Keratinocyte (primary cell): ENCODE measurements at places on chromosomes 11 and 22.
A peak's percentile ranks its signal among the peaks of the same experiment; 100 is the strongest.

- DNase-seq: no peak
Observed at GRCh38 chr11:78132475-78132874, 7.0 kb downstream of the ALG8 start.

GRCh38 chr11:81359476-81359875 lies 1374.2 kb downstream of the FAM181B start:
- no peak for DNase-seq

DNA sequence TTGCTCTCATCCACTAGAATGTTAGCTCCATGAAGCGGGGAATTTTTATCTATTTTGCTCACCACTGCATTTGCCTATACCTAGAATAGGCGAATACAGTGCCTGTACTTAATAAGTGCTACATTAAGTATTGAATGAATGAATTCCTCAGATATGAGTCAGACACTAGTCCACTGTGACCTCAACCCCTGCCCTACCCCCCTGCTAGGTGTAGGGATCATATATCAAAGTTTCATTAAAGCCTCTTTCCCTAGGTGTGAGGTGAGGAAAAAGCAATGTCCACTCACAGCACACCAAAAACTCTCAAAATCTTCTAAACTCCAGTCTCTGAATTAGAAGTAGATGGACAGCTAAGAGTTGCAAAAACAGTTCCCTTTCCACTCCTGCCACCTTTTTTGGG lies 9.8 kb upstream of the PSMA1 start:
- no peak for DNase-seq

- peak; percentile 58 for DNase-seq
Observed at GRCh38 chr11:111939836-111940604, 2.9 kb downstream of the DIXDC1 start.

- no peak for DNase-seq
Observed at GRCh38 chr11:849951-850774, 7.5 kb downstream of the TSPAN4 start.

- no peak for DNase-seq
Observed at GRCh38 chr11:41522899-41523672, 63.6 kb upstream of the LRRC4C start.

DNA sequence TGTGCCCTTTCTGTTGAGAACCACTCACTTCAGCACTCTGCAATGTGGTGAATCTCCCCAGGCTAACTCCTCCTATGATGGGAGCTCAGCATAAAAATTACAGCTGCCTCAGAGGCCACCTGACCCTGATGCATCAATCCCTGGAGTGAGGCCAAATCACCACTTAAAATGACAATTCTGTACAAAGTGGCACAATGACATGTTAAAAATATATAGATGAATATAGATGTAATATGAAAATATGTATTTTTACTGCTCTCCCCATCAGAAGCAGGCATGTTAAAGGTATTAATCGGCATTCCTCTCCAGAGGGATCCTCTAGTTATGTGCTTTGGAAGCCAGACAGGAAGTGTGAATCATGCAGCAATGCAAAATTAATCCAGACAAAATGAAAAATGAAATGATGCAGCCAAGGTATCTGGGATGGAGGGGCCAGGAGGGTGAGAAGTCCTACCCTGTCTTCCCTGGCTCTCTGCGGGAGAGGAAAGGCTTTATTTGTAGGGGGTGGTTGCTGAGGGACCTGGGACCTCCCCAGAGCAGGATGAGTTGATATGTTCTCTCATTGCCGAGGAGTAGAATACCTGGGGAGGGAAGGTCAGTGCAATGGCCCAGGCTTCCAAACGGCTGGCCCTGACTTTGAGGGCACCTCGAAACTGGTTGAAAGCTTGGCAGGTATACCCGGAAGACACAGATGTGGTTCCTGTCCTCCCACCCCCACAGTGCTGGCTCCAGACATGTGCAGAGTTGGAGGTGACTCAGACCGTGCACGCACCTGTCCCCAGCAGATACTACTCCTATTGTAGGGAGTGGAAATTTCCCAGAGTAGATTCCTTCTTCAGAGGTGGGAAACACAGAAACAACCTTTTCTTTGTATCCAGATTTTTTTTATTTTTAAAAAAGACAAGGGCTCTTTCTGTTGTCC lies 347.9 kb upstream of the NCAM1 start:
- DNase-seq: peak; percentile 42

- no peak for DNase-seq
Observed at GRCh38 chr22:45446216-45446615, 32.7 kb downstream of the RIBC2 start.

DNA sequence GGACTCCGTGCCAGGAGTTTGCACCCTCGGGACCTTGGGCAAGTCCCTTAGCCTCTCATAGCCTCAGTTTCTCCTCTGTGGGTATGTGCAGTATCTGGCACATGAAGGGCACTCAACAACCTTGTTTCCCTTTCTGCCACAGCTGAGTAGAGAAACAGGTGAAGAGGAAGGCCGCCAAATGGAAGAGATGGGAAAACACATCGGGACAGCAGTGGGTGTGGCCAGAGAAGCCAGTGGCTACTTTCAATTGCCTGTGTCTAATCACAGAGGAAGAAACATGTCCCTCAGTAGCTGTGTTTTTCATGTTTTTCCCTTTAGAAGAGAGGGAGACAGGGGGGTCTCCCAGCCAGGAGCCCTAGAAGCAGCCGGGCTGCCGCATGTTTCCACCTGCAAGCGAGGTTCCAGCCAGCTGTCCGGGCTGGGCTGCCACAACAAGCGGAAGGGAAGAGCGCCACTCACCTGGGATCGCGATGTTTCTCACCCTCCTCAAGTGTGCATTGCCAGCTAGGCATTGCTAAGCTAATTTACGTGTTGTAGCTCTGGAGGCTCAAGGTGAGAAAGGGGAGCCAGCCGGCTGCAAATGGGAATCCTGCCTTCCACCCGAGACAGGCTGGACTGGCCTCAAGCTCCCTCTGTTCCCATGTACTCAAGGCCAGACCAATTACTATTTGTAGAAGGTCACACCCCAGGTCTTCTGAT lies 16.7 kb downstream of the ASPHD2 start:
- DNase-seq: no peak

DNA sequence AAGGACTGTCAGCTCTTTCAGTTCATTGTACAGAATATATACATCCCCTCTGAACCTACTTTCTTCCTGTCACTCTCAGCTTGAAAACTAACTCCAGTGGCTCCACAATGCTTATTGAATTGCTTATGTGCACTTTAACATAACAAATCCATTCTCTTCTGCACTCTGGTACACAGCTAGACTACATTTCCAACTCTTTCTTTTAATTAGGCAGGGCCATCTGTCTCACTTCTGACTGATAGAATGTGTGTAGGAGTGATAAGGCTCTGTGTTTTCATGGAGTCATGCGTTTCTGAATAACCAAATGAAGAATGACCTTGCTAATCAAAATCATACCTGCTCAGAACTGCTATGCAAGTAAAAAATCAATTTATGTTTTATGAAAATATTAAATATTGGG lies 278.5 kb upstream of the CCDC179 start:
- DNase-seq: no peak

DNA sequence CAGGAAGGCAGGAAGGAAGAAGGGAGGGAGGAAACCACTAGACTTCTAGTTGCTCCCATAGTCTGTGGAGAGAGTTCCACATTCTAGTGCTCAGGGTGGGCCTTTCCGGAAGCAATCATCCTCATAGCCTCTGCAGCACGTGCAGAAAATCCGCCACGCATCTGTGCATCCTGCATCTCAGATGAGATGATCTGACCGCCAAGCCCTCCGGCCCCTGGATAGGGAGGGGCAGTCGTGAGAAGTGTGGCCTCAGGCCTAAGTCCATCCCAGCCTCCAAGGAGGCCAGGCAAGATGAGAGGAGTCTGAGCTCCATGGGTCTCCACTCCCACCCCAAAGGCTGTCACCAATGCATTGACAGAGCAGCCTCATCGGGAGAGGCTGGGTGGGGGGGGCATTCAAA lies 30.4 kb upstream of the IGSF9B start:
- DNase-seq: no peak

DNA sequence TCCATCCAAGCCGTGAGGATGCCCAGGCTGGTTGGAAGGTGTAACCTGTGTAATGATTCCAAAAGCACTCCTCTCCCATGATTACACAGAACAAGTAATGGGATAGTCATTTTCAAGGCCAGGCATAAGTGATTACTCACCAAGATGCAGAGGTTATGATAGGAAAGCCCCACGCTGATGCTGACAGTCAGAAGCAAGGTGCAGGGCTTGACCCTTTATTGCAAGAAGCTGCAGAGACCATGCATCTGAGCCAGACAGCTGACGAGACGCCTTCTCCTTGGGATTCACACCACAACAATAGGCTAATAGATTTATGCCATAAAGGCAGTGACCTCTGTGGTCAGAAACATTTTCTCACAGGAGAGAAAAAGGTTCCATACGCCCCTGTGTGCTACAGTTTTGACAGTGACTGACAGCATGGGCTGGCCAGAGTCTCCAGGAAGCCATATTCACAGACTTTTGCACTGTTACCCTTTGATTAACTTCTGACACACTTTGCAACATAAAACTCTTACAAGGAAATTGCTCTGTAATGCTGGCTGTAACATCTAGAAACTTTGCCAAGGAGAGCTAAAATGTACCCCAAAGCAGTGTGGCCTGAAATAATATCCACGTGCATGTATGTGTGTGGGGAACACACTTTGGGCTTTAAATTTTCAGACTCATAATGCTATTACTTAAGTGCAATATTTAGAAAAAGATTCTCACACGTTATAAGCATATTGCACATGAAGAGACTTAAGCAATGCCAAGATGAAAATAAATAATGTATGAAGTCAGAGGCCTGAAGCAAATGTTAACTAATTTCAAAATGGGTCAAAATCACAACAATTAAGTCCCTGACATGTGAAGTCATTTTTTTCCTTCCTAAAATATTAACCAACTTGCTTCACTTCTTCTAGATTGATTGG lies 1079.0 kb upstream of the TENM4 start:
- no peak for DNase-seq

GRCh38 chr11:125123194-125123946 lies 11.9 kb upstream of the TMEM218 start:
- no peak for DNase-seq

DNA sequence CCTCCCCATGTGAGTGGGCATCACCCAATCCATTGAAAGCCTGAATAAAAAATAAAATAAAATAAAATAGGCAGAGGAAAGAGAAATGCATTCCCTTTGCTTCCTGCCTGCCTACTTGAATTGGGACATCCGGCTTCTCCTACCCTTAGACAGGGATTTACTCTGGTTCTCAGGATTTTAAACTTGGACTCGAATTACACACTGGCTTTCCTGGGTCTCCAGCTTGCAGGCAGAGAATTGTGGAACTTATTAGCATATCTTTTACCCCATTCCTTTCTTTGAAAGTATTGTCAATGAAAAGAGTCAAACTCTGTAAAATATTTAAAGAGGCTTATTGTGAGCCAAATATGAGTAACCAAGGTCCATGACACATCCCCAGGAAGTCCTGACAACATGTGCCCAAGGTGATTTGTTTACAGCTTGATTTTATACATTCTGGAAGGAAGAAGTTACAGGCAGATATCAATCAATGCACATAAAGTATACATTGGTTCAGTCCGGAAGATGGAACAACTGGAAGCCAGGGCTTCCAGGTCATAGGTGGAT lies 78.4 kb upstream of the CCDC90B start:
- no peak for DNase-seq

DNA sequence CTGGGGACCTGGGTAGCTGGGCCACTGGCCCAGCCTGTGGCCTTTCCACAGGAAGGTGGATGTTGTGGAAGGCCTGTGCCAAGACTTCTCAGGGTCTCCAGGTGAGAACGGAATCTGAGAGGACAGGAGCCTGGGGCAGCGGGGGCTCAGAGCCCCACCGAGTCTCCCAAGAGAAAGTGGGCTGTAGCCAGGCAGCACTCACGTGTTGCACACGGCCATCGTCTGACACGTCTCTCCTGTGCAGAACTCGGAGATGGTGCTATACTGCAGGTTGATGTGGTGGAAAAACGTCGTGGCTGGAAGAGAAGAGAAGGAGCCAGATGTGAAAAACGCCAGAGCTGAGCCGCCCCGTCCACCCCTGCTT lies 6.4 kb downstream of the MOB2 start:
- DNase-seq: no peak

GRCh38 chr11:1082728-1083620 lies 8.3 kb downstream of the MUC2 start:
- DNase-seq: no peak

- peak; percentile 84 for DNase-seq
Observed at GRCh38 chr11:64854534-64855502, 10.4 kb upstream of the CDC42BPG start.

- DNase-seq: no peak
Observed at GRCh38 chr11:117199053-117199915, at the start of gene TAGLN. TSS of gene TAGLN (plus strand) at chr11:117199370. CDS start at chr11:117203014, 3,644 bp downstream.

GRCh38 chr11:74070723-74071492 lies 62.0 kb upstream of the UCP3 start:
- DNase-seq: no peak

DNA sequence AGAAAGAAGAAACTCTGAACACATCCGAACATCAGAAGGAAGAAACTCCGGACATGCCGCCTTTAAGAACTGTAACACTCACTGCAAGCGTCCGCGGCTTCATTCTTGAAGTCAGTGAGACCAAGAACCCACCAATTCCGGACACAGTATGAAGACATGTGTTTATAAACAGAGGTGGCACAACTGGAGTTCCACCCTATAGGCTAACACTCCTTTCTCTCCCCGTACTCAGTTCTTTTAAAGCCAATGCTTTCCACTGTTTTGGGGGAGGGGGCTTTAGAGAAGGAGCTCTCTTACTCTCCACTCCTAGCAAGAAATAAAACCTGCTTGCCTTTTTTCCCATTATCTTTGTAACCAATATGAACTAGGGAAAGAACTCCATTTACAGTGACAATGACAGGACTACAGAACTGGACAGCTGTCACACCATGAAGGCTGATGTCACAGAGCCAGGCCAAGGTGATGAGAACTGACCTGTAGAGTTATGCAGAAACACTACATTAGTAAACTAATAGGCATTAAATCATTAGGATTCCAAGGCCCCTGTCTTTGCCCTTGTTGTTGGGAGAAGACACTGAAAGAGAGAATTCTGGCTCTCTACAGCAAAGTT lies 733 bp downstream of the TRIM5 start:
- DNase-seq: no peak

DNA sequence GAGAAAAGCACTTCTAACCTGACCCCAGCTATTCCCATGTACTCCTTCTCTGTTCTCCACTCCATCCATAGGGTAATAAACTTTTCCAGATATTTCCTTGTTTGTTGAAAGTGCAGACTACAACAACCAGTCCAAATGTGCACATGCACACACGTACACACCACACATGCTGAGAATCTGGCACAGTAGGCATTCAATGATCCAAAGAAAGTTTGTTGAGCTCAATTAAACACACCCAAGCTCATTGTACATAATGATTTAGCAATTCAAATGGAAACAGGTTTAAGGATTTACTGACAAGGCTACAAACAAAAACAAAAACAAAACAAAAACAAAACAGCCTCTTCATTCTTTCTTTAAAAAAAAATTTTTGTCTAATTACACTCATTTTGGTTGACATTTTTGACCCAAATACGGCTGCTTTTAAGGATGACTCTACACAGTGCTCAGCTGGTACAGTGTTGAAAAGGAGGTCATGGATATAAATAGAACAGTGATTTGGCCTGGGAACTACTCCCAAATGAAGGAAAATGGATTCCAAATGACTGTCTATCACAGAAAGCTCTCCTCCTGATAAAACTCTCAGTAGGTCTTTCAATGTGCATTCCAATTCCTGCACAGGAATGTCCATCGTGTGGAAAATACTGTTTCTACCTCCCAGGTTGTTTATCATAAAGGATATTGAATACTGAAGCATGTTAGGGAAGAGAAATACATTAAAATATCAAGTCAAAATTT lies 232.2 kb downstream of the GUCY1A2 start:
- no peak for DNase-seq

- no peak for DNase-seq
Observed at GRCh38 chr11:73277467-73277866, 5.3 kb downstream of the P2RY6 start.

- no peak for DNase-seq
Observed at GRCh38 chr22:21760640-21761039, 25.0 kb upstream of the YPEL1 start.

GRCh38 chr11:16484434-16484833 lies 128.1 kb upstream of the SOX6 start:
- no peak for DNase-seq
